ENCODE measurements at places on chromosomes 3 and 15. TPM values are rescaled to one million over a fixed set of nuclear protein-coding genes. Genes with fewer than 3 reads are reported as not detected.

Gene SERPINI1
- total RNA-seq = 9.0 TPM

GRCh38 chr15:93451265-93451664 is 362.3 kb upstream of the RGMA start:
- DNase-seq = peak; percentile 61

GRCh38 chr3:30233913-30234646 is 372.3 kb upstream of the TGFBR2 start:
- DNase-seq = no peak

DNA sequence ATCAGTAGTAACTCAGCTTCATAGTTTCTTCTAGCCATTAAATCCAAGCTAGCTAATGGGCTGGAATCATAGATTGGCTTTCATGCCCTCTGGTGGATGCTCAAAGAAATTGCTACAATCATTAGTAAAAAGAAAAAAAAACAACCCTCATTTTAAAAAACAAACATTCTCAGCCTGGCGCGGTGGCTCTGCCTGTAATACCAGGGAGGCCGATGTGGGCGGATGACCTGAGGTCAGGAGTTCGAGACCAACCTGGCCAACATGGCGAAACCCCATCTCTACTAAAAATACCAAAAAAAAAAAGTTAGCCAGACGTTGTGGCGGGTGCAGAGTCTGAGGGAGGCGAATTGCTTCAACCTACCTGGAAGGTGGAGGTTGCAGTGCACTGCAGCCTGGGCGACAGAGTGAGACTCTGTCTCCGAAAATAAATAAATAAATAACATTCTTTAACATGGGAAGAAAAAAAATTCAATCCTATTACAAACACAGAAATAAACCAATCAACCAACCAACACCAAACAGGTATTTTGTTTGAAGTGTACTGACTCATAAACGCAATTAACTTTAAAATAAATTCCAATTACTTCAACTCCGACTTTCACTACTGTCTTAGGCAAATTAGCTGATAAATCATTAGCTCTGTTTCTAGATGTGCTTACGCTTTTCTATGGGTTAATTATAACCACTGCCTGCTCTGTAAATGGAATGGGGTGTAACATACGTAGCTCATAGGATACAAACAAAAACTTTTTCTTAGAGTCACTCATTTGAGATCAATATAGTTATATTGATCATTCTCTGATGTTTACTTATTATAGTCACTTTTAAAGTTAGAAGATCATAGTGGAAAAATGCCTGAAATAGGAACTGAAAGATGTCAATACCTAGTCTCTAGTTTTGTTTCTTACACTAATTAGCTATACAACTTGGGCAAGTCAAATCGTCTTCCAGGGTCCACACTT is 24.9 kb downstream of the TMEM207 start:
- DNase-seq = peak; percentile 73

GRCh38 chr15:89630260-89630659 is 25.0 kb downstream of the KIF7 start:
- DNase-seq = no peak

Gene GP5
- 0.03 TPM for total RNA-seq

GRCh38 chr15:94582368-94582767 is 351.0 kb downstream of the MCTP2 start:
- DNase-seq = peak; percentile 81

Gene GAP43
- 5.0 TPM for total RNA-seq

Gene CLDN18
- not detected for total RNA-seq

- DNase-seq = no peak
Measured at GRCh38 chr3:36482880-36483279, 102.6 kb downstream of the STAC start.

GRCh38 chr3:133386876-133387275 is 13.0 kb upstream of the BFSP2 start:
- DNase-seq = no peak

Gene SLC24A5
- total RNA-seq = not detected

GRCh38 chr15:38564557-38565286 is at the start of gene RASGRP1:
Gene RASGRP1 (minus strand): TSS chr15:38564814. CDS start chr15:38564628, 186 bp downstream.
- DNase-seq = peak; percentile 92

- no peak for DNase-seq
Measured at GRCh38 chr15:25787855-25788520, 75.1 kb downstream of the ATP10A start.

GRCh38 chr3:45860481-45860880 is 18.6 kb upstream of the LZTFL1 start:
- DNase-seq = no peak

GRCh38 chr3:154889227-154889634 is 190.9 kb upstream of the MME start:
- DNase-seq = no peak

GRCh38 chr15:66649235-66649984 is 52.6 kb upstream of the SMAD6 start:
- DNase-seq = no peak

Data from neural progenitor cell (in vitro differentiated cells).